ENCODE measurements at places on chromosomes 1 and 21. TPM values are rescaled to one million over a fixed set of nuclear protein-coding genes. Genes with fewer than 3 reads are reported as not detected.

Gene PTGFR
- total RNA-seq, result 34.0 TPM

Gene UBE2U
- not detected for total RNA-seq

Gene HOOK1
- total RNA-seq, result not detected

Gene RHOU
- total RNA-seq, result 2.8 TPM

Gene TMEM52
- total RNA-seq, result 0.32 TPM

Gene FAM167B
- total RNA-seq, result not detected

Gene ENTREP3
- 16.5 TPM for total RNA-seq

Gene NPPA
- not detected for total RNA-seq

Gene PROK1
- not detected for total RNA-seq

Gene DOP1B
- 17.9 TPM for total RNA-seq

Gene RXFP4
- total RNA-seq, result 0.30 TPM

Gene PTPN14
- 49.6 TPM for total RNA-seq

Data from smooth muscle cell of the umbilical artery (primary cell).